ENCODE measurements at places on chromosomes 1 and 21.

DNA sequence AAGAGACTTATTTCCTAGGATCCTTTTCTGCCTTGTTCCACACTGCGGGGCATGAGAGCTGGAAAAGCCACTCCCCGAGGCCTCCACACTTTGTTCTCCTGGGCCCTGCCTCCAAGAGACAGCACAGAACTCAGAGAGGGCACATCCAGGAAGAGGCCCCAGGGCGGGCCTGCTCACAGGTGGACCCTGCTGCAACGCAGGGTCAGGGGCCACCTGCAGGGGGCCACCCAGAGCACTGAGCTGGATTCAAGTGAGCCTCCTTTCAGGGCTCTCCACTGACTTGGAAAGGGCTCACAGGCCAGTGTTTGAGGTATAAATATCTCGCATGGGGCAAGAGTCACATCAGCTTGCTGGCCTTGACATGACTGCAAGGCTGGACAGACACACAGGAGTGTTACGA is 4.8 kb downstream of the RGS16 start:
- DNase-seq = peak; percentile 42

- no peak for DNase-seq
These were observed 405.7 kb upstream of the NCAM2 start for GRCh38 chr21:20592463-20592862.

DNA sequence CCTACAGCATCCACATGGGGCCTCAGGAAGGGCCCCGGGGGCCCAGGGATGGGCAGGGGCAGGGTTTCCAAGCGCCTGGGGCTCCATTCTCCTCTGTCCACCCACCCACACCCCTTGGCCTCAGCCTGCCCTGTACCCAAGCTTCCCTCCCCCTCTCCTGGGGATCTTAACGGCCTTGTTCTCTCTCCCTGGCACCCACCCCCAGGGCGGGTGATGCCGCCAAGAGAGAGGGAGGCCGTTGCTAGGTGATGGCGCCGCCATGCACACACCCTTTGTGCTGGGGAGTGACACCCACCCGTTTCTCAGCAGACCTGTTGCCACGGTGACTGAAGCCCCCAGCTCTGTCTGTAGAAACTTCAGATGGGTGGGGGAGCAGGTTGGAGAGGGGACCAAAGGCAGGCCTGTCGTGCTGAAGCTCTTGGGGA is 7.6 kb downstream of the GPR37L1 start:
- no peak for DNase-seq

DNA sequence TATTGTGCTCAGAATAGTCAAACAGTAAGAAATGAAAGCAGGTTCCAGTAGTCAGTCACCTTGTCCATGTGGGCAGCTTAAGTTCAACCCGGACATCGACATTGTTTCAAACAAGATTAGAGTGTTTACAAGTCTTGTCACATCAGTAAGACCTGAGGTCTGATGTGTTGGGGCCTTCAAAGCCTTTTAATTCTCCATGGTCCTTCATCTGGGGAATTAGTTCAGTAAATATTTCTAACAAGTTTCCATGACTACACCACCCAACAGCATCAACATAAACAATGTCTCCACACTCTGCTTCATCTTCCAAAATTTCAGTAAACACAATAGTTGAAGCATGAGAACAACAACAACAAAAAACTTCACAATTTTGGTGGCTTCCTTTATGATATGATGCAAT is 15.1 kb upstream of the ADORA1 start:
- DNase-seq = no peak

DNA sequence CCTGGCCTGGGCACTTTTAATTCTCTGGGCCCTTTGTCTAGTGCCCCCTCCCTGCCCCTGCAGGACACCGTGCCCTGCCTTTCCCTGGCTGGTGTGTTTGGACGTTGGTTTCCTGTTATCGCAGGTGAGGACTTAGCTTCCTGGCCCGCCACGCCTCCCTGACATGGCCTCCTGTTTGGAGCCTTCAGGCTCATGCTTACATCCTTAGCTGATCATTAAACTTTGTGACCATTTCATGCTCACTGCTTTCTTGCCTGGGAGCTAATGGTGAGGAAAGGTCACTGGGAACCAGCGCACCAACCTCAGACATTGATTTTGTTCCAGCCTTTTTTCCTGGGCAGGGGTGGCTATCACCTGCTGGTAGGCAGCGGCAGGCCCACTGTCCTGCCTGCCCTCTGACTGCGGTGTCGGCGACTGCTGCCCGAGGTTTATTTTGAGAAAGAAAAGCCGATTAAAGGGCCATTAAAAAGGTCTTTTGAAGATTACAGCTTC is 3.7 kb downstream of the PFKL start:
- DNase-seq = no peak

GRCh38 chr1:31567956-31568570 is 8.3 kb upstream of the TINAGL1 start:
- DNase-seq = no peak

- DNase-seq = no peak
These were observed 60.8 kb downstream of the ITPKB start for GRCh38 chr1:226678251-226678650.

DNA sequence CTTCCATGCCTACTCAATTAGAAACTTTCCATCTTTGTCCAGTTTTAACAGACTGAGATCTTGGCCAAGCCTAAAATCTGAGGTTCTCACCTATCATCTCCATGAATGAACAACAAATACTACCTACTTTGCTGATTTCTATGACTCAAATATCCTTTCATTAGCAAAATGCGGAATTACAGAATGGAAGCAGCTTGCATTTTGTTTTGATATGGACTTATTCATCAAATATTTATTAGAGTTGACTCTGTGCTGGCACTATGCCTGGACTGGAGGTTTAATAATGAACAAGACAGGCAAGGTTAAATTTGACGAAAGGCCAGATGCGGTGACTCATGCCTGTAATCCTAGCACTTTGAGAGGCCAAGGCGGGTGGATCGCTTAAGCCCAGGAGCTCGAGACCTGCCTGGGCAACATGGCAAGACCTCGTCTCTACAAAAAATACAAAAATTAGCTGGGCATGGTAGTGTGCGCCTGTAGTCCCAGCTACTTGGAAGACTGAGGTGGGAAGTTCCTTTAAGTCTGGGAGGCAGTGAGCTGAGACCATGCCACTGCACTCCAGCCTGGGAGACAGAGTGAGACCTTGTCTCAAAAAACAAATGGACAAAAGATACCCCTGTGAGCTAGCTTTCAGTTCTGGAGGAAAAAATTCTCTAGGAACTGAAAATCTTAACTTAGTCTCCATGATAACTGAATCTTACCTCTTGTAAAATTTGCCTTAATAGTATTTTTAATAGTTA is 29.4 kb upstream of the SOD1 start:
- DNase-seq = no peak

GRCh38 chr1:79128722-79129121 is 122.2 kb upstream of the ADGRL4 start:
- no peak for DNase-seq

GRCh38 chr1:78434351-78434750 is 56.4 kb upstream of the PTGFR start:
- DNase-seq = no peak

DNA sequence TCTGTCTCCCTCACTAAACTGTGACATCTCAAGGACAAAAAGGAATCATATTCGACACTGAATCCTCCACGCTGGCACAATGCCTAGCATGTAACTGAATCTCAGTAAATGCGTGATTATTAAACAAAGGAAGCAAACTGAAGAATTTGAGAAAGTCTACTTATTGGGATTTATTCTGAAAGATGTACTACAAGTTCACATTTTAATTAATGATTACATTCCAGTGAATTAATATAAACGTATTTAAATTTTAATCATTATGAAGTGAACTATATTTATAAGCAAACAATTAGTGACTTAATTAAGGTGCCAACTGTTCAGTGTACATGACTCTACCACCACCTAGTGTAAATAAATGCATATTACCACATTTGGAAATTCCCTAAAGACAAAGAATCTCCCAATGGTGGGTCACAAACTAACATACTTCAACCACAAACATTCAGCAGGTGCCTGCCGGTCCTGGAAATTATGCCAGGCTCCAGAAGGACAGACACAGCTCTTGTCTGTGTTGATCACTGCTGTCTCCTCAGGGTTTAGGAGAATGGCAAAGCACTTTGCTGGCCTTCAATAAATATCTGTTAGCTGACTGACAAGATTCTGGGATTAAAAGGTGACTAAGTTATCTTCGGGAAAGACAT is 56.3 kb downstream of the SMYD3 start:
- DNase-seq = no peak

All from activated CD4-positive, alpha-beta memory T cell treated with anti-CD3 and anti-CD28 coated beads, Interleukin-2, amount 10 ng/mL, durations not matched to agents 7 days and 5 days (primary cell).